ENCODE measurements at places on chromosomes 11 and 22. TPM values are rescaled to one million over a fixed set of nuclear protein-coding genes. Genes with fewer than 3 reads are reported as not detected.

SYVN1 gene
- 40.0 TPM for total RNA-seq

TP53I11 gene
- 13.2 TPM for total RNA-seq

CHST1 gene
- total RNA-seq, result 4.9 TPM

DYNC2H1 gene
- 48.5 TPM for total RNA-seq

C11orf91 gene
- total RNA-seq, result not detected

MS4A15 gene
- total RNA-seq, result not detected

ASCC2 gene
- total RNA-seq, result 30.9 TPM

SCO2 gene
- 3.9 TPM for total RNA-seq

GRAP2 gene
- not detected for total RNA-seq

GRCh38 chr11:61067782-61068446 lies 34.4 kb upstream of the CD5 start:
- DNase-seq, result no peak

DNA sequence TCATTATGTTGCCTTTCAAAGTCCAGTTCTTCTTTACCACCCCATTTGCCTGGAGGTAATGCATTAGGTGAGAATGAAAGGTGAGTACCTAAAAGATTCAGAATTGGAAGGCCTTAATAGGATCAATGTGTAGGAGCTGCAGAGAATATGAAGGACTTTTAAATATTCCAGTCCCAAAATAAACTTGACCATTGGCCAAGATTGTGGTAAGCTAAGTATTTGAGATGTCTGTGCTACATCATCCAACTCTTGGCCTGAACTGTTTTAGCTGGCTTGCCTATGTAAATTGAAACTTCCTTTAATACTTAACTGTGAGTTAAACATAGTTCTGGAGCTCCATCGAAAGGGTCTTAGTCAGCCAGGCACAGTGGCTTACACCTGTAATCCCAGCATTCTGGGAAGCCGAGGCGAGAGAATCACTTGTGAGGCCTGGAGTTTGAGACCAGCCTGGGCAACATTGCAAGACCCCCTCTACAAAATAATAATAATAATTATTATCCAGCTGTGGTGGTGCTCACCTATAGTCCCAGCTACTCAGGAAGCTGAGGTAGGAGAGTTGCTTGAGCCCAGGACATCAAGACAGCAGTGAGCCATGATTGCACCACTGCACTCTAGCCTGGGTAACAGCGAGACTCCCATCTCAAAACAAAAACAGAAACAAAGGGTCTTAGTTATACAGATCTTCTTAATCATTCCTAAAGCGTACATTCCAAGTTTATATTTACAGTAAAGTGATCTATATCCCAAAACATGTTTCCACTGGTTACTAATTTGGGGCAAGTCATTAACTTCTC lies 29.8 kb downstream of the MTMR3 start:
- no peak for DNase-seq

DNA sequence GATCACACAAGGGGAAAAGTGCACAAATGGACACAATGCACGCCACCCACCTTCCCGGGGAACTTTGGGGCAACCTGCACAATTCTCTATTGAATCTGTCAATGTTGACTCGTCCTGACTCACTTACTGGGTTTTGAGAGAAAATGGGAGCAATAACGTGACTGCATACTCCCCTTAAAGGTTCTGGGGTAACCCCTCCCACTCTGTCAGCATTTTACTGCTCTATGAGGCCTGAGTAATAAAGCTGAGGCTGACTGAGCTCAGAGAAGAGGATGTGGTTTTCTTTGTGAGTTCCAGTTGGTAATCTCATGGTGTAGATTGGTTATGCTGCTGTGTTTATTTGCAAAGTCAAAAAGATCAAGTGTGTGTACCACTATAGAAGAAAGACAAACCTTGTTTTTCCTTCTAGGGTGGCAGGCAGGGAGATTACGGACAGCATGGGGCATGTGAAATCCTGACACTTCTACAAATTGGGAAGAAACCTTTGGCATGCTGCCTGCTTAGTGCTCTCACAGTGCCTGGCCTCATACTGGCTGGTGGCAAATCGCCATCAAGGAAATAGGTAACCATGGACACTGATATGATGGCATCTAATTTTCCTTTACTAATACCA lies 16.1 kb upstream of the APOA1 start:
- no peak for DNase-seq

GRCh38 chr11:22194907-22195306 lies 2.0 kb downstream of the ANO5 start:
- no peak for DNase-seq

DNA sequence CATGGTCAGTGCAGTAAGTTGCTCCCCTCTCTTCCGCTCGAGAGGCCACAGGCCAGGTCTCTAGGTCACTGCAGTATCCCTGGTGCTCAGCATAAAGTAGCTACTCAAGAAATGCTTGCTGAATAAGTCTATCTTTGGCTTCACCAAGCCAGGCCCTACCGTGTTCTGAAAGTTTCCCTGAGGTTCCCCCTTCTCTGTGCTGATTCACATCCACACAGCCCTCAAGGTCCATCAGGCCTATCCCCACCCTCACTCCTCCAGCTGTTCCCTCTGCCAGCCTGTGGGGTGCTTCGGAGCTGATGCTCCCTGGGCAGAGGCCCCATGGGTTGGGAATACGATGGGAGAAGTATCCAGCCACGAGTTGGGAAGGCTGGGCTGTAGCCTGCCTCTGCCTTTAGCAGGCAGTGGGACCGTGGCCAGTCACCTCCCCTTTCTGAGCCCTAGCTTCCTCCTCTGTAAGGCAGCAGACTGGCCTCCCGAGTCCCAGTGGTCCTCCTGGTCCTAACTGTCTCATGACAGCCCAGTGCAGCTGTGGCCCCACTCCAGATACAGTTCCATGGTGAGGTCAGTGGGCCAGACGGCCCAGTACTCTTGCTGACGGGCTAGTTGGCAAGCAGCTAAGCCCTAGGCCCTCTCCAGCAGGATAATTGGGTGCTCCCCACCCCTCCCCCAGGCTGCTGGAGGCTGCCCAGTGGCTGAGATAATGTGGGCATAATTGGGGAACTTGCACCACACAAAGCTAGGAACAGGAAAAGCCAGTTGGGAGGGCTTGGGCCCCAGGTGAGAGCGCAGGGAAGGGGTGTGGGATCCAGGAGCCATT lies 48.2 kb downstream of the NECTIN1 start:
- DNase-seq, result no peak

GRCh38 chr11:83751041-83751440 lies 464.9 kb upstream of the CCDC90B start:
- no peak for DNase-seq

- no peak for DNase-seq
These were observed 84.5 kb upstream of the PPARA start for GRCh38 chr22:46065691-46066454.

- no peak for DNase-seq
These were observed 50.2 kb downstream of the MIAT start for GRCh38 chr22:26707581-26707980.

GRCh38 chr11:70082829-70083228 lies 4.7 kb downstream of the ANO1 start:
- no peak for DNase-seq

DNA sequence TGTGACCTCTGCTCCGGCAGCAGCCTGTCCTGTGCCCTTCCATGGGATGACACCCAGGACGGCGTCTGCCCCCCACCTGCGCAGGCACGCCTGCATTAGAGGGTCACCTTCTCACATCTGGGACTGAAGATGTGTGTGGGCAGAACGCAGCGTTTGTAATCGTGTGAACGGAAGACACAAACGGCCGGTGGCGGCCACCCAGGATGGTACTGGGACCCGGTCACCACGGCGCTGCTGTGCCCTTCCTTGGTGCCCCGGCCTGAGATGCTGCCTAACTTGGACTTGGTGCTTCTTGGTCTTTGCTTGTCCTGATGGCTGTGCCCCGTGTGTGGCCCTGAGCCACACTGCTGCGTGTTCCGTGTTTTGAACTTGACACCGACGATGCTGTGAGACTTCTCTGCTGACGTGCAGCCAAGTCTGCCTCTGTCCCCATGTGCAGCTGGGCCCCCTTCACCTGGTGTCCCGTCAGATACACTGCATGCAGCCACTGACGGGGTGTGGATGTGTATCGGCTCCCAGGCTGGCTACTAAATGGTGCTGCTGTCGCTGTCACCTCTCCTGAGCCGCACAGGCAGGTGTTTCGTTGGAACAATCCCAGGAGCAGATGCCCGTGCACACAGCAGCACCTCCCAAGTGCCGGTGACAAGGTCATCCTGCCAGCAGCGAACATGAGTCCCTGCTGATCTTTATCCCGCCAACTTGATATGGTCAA lies 21.4 kb downstream of the YPEL1 start:
- no peak for DNase-seq

DNA sequence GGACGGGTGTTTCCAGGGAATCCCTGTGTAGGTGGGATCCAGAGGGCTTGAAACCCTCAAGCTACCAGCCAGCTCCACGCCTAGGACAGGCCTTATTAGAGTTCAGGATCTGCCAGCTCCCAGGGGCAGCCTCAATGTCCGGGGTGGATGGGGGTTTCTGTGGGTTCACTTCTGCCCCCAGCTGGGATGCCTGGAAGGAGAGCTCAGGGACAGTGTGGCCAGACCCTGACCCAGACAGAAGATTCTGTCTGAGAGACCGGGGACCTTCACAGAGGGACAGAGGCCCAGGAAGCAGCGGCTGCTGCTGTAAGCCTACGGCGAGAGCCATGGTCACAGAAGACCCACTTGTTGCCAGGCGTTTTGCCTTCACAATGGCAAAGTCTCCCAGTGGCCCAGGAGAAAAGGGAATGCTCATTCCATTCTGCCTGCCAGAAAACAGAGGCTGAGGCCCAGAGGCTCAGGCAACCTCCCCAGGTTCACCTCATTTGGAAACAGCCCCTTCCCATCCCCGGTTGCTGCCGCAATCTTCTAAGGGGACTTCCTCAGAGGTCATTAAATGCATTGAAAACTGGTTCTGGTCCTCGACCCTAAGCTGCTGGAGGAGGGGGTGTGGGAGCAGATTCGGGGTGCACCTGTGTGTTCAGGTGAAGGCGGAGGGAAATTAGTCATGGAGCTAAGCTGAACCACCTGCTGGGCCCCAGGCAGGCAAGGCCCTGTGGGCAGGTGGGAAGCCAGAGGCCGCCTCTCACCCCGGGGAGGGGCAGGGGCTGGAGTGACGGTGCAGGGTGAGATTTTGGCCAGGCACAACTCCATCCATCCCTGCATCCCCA lies 4.9 kb upstream of the KRTAP5-6 start:
- DNase-seq, result no peak

DNA sequence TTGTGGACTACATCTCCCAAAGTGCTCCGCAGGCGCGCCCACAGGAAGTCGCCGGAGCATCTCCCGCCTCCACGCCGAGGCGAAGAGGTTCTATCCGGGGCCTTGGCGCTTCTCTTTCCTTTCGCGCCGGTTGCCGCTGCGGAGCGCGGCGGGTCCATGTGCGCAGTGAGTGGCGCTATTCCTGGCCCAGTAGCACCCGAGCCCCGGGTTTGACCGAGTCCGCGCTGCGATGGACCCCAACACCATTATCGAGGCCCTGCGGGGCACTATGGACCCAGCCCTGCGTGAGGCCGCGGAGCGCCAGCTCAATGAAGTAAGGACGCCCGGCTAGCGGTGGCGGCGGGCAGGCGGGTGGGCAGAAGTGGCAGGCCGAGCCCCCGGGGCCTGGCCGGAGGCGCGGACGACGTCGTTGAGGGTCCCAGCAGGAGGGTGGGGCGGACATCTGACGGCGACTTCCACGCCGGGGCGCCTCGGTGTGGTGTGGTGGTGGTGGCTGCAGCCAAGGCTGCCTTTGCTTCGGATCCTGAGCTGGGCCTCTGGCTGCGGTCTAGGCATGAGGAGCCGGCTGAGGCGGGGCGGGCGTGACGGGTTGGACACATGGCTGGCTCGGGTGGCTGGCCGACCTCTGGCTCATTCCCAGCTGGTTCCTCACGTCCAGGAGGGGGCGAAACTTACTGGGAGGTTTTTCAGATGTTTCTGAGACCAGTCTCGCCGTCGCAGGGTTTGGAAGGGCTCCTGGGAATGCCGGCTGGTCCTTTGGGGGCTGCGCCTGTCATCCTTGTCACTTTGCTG lies at the start of gene IPO7:
Gene IPO7 (plus strand): TSS at position 118 of the 792 bp plus-strand sequence. CDS start 112 bp downstream, at position 230.
- DNase-seq, result peak; percentile 86

DNA sequence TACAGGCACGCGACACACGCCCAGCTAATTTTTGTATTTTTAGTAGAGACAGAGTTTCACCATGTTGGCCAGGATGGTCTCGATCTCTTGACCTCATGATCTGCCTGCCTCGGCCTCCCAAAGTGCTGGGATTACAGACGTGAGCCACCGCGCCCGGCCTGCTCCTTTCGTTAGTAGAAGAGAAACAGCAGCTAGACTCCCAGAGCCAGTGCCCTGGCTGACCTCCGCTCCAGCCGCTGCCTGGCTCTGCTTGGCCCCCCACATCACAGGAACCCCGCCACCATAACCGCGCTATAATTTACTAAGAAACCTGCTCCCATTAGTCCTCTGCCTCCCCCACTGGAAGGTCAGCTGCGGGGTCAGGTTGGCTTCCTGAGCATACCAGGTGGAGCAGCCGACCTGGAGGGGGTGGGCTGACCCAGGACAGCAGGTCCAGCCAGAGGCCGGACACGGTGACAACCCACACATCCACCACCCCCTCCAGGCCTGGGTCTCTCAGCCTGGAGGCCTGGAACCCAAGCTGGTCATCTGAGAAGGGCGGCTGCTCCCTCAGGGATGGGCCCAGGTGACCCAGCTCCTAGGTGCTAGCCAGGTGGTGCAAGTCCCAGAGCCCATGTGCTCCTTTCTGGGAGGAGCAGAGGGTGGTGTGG lies 7.5 kb upstream of the POLDIP3 start:
- DNase-seq, result no peak

- DNase-seq, result no peak
These were observed 66.8 kb upstream of the NTM start for GRCh38 chr11:131303611-131304119.

DNA sequence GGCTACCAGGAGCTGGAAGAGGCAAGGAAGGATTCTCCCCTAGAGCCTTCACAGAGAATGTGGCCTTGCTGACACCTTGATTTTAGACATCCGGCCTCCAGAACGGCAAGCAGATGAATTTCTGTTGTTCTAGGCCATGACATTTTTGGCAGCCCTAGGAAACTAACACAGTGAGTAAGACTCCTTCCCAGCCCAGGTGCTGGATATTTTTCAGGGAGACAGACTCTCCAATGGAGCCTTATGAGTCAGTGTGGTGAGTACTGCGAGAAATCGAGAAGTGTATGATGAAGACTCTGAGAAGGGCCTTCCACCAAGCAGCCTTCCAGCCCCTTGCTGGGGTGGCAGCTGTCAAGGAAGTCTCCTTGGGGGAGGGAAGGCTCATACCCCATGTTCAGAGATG lies 114.4 kb downstream of the OSBP2 start:
- no peak for DNase-seq

- no peak for DNase-seq
These were observed 75.1 kb downstream of the LRRC4C start for GRCh38 chr11:41384329-41384728.

- DNase-seq, result no peak
These were observed 158.9 kb downstream of the CADM1 start for GRCh38 chr11:115345361-115345760.

- DNase-seq, result no peak
These were observed 90.6 kb downstream of the DSCAML1 start for GRCh38 chr11:117706322-117706814.

- no peak for DNase-seq
These were observed 11.6 kb downstream of the OPCML start for GRCh38 chr11:133520707-133521106.

All from uterus (tissue), 4 donors.